ENCODE measurements at places on chromosomes 4 and X.
A peak's percentile ranks its signal among the peaks of the same experiment; 100 is the strongest.

DNA sequence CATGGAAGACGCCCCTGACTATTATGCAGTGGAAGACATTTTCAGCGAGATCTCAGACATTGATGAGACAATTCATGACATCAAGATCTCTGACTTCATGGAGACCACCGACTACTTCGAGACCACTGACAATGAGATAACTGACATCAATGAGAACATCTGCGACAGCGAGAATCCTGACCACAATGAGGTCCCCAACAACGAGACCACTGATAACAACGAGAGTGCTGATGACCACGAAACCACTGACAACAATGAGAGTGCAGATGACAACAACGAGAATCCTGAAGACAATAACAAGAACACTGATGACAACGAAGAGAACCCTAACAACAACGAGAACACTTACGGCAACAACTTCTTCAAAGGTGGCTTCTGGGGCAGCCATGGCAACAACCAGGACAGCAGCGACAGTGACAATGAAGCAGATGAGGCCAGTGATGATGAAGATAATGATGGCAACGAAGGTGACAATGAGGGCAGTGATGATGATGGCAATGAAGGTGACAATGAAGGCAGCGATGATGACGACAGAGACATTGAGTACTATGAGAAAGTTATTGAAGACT is 3.6 kb downstream of the TSPYL2 start:
- DNase-seq: no peak

GRCh38 chr4:78720994-78721677 is 55.0 kb upstream of the BMP2K start:
- DNase-seq: no peak

DNA sequence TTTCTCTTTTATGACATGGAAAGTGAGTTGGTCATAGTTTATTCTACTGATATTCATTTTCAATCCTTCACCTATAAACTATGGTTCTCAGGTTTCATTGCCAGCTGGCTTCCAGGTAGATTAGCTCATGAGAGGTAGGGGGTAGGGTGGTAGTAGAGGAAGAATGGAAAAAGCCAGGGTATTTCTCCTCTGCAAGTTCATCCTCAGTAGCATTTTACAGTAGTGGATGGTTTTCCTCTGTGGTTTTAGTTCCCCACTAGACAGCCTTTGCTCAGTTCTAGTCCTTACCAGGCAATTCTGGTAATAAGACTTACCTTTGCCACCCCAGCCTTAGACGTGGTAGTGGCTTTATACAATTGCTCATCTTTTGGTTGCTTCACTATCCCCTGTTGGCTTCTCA is 8.9 kb upstream of the NAA11 start:
- DNase-seq: no peak

- no peak for DNase-seq
These were observed 407.1 kb downstream of the HNRNPD start for GRCh38 chr4:81966676-81967075.

DNA sequence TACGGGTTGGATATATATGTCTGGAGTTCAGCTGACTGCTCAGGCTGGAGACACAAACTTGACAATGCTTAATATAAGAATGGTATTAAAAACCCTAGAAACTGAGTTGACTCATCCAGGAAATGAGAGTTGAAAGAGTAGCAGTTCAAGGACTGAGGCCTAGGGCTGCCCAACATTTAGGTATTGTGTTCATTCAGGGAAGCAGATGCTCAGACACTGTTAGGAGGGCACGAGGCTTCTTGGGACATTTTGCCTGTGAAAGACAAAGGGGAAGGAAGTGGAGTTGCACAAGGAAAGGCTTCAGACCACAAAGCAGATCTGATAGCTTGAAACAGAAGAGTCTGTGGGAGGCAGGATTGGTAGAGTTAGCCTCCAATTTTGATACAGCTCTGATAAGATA is 52.0 kb upstream of the HS3ST1 start:
- no peak for DNase-seq

DNA sequence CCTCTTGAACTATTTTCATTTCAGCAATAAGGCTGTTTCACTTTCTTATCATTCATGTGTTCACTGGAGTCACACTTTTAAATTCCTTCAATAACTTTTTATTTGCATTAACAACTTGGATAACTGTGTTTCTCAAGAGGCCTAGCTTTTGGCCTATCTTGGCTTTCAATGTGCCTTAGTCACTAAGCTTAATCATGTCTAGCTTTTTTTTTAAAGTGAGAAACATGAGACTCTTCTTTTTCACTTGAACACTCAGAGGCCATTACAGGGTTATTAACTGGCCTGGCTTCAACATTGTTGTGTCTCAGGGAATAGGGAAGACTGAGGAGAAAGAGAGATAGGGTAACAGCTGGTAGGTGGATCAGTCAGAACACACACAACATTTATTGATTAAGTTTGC is 64.0 kb upstream of the VCX2 start:
- DNase-seq: no peak

GRCh38 chr4:169745291-169745690 is 12.5 kb downstream of the HPF1 start:
- peak; percentile 34 for DNase-seq

GRCh38 chr4:17358241-17358640 is 153.6 kb downstream of the QDPR start:
- DNase-seq: no peak

DNA sequence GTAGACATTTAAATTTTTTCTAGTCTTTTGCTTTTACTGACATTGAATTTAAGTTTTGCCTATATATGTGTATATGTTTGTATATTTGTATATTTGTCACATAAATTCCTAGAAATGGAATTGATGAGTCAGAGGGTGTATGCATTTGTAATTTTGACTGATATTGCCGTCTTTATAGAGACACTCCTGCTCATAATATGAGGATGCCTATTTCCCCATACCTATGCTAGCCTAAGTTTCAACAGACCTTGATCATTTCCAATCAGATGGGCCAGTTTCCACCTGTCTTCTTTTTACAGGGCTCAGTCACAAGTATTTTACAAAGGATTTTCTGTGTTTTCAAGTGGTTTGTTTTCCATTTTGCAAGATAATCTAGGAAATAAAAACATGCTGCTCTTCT is 10.8 kb downstream of the PDLIM5 start:
- no peak for DNase-seq
